ENCODE measurements at places on chromosomes 6 and 20.
A peak's percentile ranks its signal among the peaks of the same experiment; 100 is the strongest.

- no peak for DNase-seq
Observed at GRCh38 chr6:113825781-113826180, 31.4 kb upstream of the MARCKS start.

DNA sequence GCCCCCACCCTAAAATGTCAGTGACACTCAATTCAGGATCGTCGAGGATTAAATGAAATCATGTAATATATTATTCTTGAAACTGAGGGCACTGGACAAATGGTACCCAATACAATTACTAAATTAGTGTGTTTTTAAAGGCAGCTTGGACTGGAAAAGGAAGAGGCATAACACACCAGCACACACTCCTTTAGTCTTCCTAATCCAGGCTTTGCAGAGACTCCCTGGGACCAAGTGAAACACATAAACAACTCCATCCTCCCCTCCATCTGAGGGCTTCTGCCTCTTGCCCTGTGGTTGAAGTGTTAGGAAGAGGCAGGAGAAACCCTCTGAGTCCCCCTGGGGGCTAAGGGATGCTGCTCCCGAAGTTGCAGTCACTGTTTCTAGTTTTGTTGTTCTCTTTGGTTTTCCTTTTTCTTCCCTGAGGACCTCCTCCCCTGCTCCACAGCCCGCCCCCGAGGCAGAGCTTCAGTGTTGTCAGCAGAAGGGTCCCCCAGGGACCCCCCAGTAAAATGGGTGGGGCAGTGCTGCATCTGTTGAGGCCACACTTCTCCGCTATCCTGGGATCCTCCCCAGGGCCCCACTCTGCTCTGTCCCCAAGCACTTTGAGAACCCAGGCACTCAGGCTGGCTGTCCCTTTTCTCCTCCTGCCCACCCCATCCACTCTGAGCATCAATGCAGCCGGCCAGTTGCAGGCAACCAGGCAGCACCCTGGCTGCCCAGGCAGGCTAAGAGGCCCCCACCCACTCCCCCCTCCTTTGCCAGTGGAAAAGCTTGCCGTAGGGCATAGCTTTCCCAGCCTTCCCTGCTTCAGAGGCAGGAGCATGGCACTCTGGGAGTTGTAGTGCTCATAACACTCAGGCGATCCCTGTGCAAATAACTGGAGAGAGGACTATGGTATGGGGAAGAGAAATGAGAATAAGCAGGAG is 5.9 kb downstream of the TMEM63B start:
- no peak for DNase-seq

DNA sequence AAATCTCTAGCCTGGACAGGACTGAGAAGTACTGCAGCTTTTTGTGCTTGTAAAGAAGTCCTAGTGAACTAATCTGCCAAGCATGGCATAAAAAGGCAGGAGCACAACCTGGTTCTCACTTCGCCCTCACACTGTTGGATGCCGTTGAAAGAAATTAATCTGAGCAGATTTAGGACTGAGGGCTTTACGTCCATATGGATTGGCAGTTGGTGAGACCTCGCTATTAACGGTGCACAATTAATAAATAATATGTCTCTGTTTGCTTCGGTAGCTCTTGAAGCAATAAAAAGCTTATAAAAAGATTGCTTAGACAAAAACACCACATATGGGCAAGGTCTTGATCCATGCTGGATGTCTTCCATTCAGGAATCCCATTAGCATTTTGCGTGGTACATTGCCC is 185.6 kb upstream of the EPHA7 start:
- DNase-seq, result no peak

- DNase-seq, result no peak
Observed at GRCh38 chr20:63149531-63150192, 66.3 kb downstream of the YTHDF1 start.

- no peak for DNase-seq
Observed at GRCh38 chr6:111663692-111664564, 58.2 kb upstream of the TRAF3IP2 start.

GRCh38 chr6:21639316-21639715 is 45.8 kb downstream of the SOX4 start:
- DNase-seq, result no peak

GRCh38 chr6:454148-454991 is 62.8 kb downstream of the IRF4 start:
- no peak for DNase-seq

DNA sequence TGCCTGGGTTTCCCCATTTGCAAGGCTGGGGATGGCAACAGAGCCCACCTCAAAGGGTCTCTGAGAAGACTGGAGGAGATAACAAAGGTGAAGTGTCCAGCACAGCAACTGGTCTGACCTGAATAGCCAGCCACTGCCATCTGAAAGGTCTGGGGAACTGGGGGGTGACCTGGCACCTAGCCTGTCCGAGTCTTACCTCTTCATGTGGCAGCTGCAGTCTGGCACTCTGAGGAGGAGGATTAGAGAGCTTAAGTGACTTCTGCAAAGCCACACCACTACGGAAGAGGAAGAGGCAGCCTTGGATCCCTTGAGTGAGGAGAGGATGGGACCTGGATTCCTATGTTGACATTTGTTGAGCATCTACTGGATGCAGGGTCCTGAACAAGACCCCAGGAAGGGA is 22.2 kb downstream of the C20orf203 start:
- DNase-seq, result no peak

DNA sequence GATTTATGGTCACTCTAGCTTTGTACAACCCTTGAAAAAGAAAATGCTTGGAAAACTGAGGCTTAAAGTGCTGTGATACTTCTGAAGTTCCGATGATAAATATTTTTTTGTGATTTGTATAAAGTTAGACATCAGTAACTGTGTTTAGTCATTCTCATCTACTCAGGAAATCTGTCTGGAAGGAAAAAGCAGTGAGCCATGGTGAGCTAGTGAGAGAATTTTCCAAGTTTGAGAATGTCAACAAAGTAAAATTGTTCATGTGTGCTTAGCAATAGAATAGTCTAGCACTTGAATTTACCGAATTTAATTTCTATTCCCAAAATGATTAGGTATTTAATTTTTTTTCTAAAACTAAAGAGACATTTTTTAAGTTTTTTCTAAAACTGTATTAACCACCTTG is 41.3 kb upstream of the PLCB4 start:
- no peak for DNase-seq

- no peak for DNase-seq
Observed at GRCh38 chr20:10958279-10958678, 284.5 kb upstream of the JAG1 start.

DNA sequence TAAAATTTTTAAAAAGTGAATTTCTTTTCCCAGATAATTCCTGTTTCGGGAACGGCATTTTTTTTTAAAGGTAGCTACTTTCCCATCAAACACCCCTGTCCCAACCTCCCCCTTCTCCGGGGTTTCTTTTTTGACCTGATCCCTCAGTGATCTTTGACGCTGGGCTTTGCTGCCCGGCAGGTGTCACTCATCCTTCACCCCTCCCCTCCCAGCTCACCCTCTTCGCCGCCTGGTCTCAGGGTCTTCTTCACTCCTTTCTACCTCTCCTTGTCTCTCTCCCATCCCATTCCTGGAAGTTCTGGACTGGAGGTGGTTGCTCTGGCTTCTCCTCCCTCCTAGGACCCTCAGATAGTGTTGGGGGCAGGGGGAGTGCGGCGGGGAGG is 329 bp upstream of the GPR6 start:
- DNase-seq, result no peak

GRCh38 chr6:24517659-24518543 is 23.1 kb downstream of the ALDH5A1 start:
- DNase-seq, result no peak

DNA sequence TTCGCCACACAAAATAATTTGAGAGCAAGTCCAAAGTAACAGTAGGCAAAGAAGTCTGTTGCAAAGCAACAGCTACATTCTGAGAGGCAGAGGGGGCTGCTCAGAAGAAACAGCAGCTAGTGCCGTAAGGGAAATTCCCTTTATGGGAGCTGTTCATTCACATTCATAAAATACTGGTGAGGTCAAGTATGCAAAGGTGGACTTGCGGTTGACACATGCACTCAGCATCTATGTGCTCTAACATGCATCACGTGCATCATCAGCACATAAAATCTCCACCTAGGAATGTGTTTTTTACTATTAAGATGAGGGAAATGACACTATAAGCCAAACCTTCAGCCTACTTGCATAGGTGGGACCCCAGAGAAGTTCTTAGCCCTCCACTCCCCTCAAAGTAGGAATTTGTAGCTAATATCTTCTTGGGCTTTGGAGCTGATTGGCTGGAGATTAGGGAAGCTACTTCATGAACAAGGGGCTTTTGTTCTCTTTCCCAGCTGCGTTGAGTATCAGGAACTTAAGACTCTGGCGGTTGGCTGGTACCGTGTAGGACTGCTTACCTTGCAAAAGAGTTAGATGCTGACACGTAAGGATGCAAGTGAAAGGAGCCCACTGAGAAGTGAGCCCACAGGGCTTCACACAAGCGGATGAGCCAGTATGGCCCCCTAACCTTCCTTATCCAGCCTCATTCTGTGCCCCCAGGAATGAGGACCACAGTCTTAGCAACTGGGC is 12.4 kb downstream of the CST3 start:
- DNase-seq, result no peak

DNA sequence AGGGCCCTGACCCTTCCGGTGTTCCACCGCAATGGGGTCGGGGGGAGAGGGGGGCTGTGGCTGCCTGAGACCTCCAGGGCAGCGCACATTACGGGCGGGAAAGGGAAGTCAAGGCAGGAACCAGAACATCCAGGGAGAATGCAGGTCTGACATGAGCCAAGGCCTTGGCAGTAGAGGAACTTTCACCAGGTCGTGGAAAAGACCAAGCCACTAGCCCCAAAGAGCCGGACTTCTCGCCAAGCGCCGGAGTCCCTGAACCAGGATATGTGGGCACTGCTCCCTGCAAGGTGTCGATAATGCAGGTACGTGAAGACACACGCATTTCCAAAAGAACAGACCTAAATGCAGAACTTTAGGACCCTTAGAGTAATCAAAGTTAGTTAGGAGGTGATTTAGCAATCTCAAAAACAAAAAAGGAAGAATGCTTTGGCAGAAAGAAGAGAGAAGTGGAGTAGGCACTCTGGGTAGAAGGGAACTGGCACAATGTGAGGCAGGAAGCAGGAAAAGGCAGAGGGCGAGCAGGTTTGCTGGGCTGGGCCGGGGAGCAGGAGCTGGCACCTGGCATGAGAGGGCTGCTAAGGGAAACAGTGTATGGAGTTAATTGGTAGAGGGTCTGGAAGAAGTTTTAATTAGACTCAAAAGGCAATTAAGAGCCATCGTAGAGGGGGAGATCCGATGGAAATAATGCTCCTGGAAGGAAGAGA is 14.3 kb downstream of the POU3F2 start:
- DNase-seq, result no peak

DNA sequence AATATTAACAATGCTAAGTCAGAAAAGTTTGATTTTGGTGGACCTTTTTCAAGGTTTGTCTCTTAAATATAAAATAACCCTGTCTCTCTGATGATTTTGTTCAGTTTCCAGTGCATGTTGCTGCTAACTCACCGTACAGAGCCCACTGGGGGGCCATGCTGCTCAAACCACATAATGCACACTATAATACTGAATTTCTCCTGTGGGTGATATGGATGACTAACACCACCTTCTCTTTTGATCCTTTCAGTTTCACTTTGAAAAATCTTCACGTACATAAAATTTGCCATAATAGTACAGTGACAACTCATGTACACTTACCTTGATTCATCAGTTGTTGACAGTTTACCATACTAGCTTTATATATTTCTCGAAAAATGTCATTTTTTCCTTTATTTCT is 506.6 kb upstream of the MAN1A1 start:
- DNase-seq, result no peak

- no peak for DNase-seq
Observed at GRCh38 chr6:25193460-25194171, 85.6 kb upstream of the CARMIL1 start.

DNA sequence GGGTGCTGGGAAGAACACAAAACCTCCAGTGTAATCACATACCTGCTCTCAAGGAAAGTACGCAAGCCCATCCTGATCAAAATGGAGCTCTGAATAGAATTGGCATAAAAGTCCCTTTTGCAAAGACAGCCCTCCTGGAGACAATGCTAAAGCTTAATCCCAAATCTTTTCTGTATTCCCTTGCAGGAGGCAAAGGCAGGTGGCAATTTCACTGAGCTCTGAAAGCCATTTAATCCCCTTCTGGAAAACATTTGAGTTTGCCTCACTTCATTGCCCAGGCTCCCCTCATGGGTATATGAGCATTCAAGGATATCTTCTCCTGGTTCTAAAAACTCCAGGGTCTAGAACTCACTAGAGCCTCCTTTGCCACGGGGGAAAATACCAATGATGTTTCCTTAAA is 310.2 kb upstream of the CNR1 start:
- DNase-seq, result no peak

DNA sequence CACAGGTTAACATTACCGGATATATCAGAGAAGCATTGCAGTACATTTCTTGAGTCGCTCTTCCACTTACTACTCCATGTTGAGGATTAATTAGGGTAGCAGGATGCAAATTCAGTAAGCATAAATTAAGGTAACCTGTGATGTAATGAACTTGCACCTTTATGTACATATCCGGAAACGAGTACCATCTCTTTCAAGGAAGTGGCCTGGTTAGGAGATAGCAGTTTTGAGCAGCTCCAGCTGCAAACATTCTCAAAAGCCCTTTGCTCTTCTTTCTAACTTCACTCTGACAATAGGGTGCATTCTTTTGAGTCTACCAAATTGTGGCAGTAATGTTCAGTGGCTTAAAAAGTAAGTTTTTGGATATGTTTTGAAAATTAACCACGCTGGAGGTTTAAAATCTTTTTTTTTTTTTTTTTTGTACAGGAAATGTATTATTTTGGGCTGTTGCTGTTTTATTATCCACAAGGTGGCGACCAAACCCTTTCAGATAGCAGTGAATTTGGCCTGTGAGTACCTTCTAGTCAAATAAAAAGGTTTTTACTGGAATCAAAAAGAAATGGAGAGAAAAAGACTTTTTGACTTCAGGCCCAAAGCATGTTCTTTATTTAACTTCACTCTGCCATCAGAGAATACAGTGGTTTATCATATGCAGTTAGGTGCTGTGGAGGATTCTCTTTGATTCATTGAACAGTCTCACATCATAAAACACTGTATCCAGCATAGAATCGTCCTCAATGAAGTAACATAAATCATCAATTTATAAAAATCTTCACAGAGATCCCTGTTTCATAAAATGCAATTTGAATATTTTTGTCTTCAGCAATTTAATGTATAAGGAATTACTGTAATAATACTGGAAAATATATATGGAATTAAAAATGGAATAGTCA is 8.9 kb downstream of the FAM217B start:
- peak; percentile 51 for DNase-seq

GRCh38 chr20:35767683-35768481 is 3.9 kb upstream of the PHF20 start:
- DNase-seq, result peak; percentile 77

- DNase-seq, result no peak
Observed at GRCh38 chr20:36004045-36004444, 35.7 kb downstream of the CNBD2 start.

- DNase-seq, result no peak
Observed at GRCh38 chr20:50107086-50107660, 5.8 kb downstream of the UBE2V1 start.

DNA sequence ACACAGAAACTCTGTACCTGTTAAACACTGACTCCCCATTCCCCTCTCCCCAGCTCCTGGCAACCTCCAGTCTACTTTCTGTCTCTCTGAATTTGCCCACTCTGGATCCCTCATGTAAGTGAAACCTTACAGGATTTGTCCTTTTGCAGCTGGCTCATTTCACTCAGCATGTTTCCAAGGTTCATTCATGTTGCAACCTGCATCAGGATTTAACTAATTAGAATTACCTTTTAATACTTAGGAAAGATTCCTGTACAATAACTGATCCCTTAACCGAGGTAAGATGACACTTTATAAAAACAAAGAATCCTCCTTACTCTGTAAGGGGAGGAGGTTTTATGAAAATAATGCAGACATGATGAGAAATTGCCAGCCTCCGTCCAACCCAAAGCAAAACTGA is 113.1 kb upstream of the MTHFD1L start:
- DNase-seq, result no peak
